ENCODE measurements at places on chromosomes 6 and 20.

DNA sequence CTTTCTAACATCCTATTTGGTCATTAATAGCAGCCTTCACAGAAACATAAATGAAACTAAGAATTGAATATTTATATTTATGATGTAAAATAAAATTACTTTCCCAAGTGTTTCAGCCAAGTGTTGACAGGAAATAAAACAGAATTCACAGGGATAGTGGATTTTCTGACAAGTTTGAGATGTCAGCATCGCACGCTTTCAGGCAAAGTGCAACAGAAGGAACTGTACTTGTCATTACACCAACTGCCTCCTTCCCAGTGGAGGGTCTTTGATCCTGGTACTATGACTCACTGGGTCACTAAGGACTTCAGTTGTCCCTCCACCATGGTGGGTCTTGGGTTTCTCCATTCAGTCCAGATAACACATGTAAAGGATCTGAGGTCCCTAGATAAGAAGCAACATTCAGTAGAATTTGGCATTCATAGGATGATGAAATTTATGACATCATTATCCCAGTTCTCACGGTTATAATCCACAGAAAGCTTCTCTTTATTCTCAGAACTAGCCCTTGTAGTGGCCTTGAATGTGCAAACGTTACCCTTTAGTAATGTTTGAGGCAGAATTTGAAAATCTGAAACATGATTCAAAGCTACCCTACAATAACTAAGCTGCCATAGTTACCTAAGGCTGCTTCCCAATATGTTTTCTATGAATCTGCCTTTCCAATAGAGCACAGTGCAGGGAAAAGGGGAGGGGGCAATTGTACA, 3.8 kb upstream of the TNFAIP3 start:
- no peak for DNase-seq

GRCh38 chr20:41047975-41048305, 19.3 kb downstream of the TOP1 start:
- no peak for DNase-seq

GRCh38 chr6:151136141-151136755, 103.5 kb upstream of the AKAP12 start:
- no peak for DNase-seq

GRCh38 chr6:38187325-38187724, 367.8 kb downstream of the ZFAND3 start:
- DNase-seq: no peak

DNA sequence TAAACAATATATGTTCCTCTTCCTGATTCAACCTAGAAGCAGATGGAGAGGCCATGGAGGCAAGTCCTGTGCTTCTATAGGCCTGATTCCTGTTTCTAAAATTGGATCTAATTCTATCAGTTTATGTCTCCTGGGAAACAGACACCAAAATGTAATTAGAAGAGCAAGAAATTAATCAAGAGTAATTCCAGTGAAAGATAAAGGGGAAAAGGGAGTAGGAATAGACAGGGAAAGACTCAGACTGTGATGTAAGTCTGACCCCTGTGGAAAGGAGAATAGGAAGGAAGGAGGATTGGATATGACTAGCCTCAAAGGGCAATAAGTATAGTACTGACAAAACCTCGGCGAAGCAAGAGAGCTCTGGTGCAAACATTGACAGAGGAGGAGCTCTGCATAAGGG, 33.9 kb upstream of the FBXO30 start:
- no peak for DNase-seq

DNA sequence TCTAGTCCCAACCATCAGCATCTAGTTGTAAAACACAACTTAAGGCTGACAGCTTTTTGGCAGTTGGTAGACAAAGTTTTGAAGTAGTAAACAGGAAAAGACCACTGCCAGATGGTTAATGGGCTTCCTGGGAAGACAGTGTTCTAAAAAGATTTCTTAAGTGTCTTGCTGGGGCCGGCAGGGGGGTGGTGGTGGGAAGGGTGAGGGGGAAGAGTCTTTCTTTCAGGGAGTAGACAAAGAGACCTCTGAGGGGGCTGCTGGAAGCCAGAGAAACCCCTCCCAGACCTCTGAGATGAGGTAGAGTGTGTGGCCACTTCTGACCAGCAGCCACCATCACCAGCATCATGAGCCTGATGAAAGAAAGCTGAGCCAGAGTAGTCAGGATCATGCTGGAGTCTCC, 784.9 kb downstream of the TENT5A start:
- no peak for DNase-seq

DNA sequence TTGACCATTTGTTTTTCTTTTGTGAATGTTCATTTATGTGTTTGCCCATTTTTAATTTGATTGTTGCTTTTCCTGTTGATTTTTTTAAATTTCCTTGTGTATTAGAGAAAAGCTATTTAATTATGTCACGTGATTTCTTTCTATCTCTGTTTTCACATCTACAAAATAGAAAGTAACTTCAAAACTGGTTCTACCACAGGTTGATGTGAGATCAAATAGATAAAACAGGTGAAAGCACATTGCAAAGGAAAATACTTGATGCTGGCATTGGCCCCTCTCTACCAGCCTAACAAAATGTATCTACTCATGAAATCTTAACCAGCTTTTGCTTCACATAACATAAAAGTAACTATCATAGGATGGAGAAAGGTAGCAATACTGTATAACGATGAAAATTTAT, 129.2 kb downstream of the TMEM242 start:
- no peak for DNase-seq

Data from NCI-H1417 treated with DMSO at 0.1 percent for 48 hours (cell line).